Hippocampal formation (tissue), 2 donors: ENCODE measurements at places on chromosomes 4 and X.

DNA sequence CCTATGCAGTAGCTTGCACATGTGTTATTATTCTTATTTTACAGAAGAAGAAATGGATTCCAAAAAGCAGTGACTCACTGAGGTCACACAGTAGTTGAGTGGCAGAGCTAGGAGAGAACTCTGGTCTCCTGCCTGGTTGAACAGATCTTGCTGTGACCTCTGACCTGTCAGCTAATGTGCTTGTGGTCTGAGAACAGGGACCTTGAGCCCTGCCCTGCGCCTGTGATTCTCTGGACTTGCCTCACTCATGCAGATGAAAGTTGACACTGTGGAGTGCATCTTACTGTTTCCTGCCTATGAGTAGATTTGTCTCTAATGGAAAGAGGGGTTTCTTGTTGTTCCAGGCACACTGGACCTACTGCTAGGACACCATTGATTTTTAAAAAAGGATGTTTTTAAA is 32.3 kb downstream of the ETNPPL start:
- DNase-seq, result no peak

GRCh38 chr4:22897520-22898108 is 204.9 kb downstream of the GBA3 start:
- peak; percentile 43 for DNase-seq

GRCh38 chr4:169269916-169270809 is 593 bp downstream of the SH3RF1 start:
- peak; percentile 41 for DNase-seq

GRCh38 chr4:182968917-182969650 is 51.9 kb upstream of the DCTD start:
- no peak for DNase-seq

DNA sequence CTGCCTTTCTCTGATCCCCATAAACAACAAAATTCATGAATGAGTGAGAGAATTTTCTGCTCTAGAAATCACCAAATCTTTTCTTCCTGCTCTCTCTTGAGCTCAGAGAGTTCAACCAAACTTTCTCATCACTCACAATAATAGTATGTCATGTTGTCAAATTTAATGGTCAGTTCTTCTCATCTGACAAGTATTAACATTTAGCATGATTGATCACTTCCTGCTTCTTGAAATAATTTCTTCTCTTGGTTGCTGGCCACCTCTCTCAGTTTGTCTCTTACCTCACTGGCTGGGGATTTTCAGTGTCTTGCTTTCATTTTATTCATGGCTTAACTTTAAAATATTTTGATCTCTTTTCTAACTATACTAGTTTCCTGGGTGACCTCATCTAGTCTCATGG is 25.5 kb upstream of the FGF5 start:
- no peak for DNase-seq
